ENCODE measurements at places on chromosomes 3 and 15.

GRCh38 chr3:133492159-133492741, 81.2 kb upstream of the CDV3 start:
- DNase-seq = no peak

- DNase-seq = peak; percentile 43
These were observed 451.5 kb upstream of the PPP2R3A start for GRCh38 chr3:135514060-135514448.

DNA sequence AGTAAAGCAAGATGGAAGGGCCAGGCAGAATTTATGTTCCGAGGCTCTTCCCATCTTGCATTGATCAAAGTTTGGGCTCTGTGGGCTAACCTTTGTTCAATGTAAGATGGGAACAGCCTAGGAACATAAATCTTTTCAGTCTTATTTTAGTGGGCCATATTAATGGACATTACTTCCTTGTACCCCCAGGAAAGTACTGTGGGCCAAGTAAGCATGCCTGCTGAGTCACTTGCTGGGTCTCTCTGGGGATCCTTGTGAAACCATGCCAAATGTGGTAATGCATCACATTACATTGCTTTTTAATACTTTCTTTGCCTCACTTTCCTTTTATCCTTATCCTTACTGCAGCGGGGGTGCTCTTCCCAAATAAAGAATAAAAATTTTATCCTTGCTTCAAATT, 349.5 kb upstream of the POU1F1 start:
- peak; percentile 13 for DNase-seq

- DNase-seq = no peak
These were observed 31.0 kb downstream of the TRIM42 start for GRCh38 chr3:140708815-140709214.

GRCh38 chr15:39426552-39427532, 154.0 kb upstream of the THBS1 start:
- no peak for DNase-seq

Data from HCEC 1CT (cell line).